Left lobe of liver (tissue), 2 donors: ENCODE measurements at places on chromosomes 4 and X. TPM values are rescaled to one million over a fixed set of nuclear protein-coding genes. Genes with fewer than 3 reads are reported as not detected.
A peak's percentile ranks its signal among the peaks of the same experiment; 100 is the strongest.

The AFF2 gene
- 0.13 TPM for total RNA-seq

The CC2D2A gene
- 2.4 TPM for total RNA-seq

The NUDT10 gene
- 0.20 TPM for total RNA-seq

The ZFX gene
- total RNA-seq, result 12.5 TPM

The NKX3-2 gene
- not detected for total RNA-seq

The PRR32 gene
- total RNA-seq, result not detected

The SORCS2 gene
- total RNA-seq, result 0.35 TPM

The CCDC158 gene
- total RNA-seq, result 3.9 TPM

The N4BP2 gene
- 7.2 TPM for total RNA-seq

The PIR gene
- total RNA-seq, result 19.3 TPM

The DCAF16 gene
- total RNA-seq, result 4.3 TPM

DNA sequence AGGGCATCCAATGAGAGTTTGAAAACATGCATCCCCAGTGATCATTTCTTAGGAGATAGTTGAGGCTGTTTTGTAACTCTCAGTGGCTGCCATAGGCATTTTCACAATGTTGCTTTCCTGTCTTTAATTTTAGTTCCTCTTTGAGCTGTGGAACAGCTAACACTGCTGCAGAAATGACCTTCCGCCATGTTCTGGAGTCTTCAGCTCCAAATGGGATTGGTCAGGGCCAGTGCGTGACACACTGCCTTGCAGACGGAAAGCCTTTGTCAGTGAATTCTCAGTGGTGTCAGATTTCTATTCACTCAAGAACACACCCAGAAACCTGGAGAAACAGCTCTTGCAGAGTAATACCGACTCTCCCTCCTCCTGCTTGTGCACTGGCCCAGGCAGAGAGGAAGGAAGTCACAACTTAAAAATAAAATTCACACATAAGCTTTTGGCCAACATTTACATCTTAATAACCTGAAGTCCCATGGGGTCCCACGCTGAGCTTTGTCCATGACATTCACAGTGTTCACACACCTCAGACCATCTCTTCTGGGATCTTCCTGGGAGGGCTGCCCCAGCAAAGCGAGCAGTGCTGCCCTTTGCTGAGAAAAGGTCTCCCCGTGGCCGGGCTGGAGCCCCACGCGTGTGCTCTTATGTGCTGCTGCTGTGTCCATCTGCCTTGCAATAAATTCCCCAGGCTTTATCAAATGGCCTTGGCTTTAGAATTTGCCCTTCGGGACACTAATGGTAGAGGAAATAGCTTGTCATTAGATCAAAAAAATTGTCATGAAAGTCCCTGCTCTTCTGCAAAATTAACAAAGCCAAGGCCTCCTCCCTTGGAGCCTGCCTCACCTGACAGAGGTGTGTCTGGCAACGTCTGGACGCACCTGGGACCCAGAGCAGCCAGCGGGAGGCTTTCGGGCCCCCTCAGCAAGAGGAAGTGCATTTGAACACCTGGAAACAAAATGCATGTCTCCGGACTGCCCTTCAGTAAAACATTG lies 126.8 kb downstream of the IRF2 start:
- peak; percentile 51 for DNase-seq

DNA sequence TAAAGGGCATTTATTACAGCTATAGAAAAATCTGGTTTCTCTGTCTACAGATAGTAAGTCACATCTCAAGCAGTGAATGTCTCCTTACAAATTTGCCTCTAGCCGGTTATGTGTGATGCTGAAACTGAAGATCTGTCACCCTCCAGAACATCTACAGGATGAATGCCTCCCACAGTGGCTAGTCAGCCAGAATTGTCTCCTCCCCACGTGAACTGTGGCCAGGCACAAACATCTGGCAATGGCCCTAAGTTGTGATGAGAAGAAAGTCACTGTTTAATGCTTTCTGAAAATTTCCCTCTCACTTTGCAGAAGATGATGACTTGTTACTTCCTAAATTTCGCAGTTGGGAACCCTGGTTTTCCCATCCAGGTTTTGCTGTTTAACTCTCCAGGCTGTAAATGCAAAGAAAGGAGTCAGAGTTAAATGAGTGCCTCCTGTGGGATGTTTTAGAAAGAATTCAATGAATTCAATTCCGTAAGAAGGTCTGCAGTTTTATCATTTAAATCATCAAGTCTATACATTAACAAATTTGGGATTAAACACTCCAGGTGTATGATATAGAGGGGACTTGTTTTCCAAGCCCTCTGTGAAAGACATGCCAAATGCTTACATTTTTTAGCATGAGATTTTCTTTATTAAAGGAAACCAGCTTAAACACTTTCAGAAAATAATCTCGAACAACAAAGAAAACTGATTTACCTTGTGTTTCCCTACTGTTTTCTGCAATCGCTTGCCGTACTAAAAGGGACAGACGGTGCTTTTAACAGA lies 55.4 kb upstream of the TLR3 start:
- no peak for DNase-seq

DNA sequence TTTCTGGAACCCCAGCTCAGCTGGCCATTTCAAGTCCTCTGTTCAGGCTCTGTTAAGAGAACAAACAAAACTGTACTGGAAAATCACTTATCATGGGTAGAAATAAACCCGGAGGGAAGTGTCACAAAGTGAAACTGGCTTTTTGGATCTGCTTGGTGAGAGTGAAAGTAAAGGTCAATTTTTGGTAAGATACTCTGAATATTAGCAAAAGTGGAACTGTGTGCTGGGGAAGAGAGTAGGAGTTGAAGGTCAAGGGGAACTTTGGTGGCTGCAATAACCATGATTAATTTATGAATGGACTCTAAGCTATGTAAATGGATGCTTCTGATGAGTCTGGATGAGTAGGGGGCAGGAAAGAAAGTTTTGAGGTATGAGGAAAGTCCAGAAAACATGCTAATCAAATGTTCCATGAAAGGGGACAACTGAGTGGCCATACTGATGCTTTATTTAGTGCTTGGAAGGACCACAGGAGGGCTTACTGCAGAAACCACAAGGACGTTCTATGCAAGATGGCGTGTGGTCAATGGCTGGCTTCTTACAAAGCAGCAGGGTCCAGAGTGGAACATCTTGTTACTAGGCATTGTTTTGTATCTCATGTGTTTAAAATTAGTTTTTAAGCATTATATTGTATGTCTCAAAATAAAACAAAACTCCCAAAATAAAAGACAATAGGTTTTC lies 36.8 kb upstream of the TNIP3 start:
- no peak for DNase-seq

DNA sequence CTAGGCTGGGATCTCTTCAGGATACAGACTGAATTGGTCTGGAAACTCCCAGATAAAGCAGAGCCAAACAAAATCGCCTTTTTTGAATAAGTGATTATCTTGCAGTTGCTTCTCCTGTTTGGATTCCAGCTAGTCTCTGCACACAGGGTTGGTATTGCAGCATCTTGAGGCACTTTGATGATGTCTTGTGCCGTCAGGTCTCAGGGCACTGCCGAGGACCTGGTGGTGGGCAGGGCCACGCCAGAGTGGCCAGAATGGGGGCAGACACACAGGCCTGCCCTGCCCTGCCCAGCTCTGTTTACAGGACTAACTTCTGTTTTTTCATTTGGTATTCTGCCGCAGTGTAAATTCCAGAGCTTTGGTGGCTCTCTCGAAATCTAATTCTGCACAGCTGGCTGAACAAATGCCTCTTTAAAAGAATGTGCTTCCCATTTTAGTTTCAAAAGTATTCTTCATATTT lies 276.1 kb downstream of the NR3C2 start:
- no peak for DNase-seq

DNA sequence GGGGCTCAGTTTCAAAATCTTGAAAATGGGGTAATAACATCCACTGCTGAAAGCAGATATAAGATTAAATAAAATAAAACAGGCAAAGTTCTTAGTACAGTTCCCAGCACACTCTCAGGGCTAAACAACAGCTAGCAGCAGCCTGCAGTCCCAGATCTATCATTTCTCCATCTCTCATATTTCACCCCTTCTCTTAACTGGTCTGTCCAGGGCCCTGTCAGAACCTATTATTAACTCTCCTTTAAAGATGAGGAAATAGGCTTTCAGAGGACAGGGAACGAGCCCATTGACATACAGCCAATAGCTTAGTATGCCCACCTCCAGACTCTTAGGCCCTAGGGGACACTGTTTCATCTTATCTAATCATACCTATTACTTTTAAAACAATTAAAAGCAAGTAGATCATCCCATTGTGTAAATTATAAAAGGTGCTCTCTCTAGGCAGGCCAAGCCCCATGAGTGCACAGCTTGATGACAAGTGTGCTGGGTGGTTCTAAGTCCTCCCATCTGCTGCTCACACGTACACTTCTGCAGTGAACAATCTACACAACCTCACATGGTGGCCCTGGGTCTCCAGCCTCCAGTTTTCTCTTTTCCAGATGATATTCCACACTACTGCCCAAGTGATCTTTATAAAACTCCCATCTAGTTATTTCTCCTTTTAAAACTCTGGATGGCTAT lies 119.0 kb downstream of the APBB2 start:
- DNase-seq, result no peak

DNA sequence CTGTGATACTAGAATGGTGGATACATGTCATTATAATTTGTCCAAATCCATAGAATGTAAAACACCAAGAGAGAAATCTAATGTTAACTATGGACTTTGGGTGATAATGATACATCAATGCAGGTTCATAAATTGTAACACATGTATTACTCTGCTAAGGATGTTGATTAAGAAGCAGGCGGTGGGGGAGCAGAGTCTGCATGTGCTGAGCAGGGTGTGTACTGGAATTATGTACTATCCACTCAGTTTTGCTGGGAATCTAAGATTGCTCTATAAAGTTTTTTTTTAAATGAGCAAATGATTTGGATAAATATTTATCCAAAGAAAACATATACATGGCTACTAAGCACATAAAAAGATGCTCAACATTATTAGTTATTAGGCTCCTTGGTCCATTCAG lies 15.0 kb upstream of the MANBA start:
- DNase-seq, result no peak

GRCh38 chr4:7055111-7055989 lies 12.2 kb downstream of the TADA2B start:
- no peak for DNase-seq

DNA sequence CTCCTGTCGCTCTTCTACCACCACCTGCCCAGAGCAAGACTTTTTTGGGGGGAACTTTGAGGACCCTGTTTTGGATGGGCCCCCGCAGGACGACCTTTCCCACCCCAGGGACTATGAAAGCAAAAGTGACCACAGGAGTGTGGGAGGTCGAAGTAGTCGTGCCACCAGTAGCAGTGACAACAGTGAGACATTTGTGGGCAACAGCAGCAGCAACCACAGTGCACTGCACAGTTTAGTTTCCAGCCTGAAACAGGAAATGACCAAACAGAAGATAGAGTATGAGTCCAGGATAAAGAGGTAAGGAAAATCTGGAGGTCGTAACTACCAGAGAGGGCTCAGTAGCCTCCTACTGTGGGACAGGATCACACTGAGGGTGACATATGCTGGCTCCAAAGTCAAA lies 364.5 kb downstream of the MAPK10 start:
- DNase-seq, result no peak

GRCh38 chr4:94695384-94695783 lies 62.4 kb upstream of the BMPR1B start:
- no peak for DNase-seq

DNA sequence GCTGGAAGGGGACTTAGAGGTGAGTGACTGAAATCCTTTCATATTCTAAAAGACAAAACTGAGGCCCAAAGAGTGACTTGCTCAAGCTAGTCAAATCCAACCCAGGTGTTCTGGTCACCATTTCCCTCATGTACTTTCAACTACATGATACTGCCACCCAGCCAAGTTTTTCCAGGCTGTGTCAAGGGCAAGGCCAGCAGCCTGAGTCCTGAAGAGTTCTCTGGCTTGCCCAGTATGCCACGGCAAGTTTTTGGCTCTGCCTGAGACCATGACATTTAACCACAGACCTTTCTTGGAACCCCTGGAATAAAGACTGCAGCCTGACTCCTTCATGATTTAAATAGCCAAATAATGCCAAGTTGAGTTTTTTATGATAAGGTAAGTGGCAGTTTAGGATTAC lies 10.7 kb upstream of the TMEM164 start:
- DNase-seq, result no peak

DNA sequence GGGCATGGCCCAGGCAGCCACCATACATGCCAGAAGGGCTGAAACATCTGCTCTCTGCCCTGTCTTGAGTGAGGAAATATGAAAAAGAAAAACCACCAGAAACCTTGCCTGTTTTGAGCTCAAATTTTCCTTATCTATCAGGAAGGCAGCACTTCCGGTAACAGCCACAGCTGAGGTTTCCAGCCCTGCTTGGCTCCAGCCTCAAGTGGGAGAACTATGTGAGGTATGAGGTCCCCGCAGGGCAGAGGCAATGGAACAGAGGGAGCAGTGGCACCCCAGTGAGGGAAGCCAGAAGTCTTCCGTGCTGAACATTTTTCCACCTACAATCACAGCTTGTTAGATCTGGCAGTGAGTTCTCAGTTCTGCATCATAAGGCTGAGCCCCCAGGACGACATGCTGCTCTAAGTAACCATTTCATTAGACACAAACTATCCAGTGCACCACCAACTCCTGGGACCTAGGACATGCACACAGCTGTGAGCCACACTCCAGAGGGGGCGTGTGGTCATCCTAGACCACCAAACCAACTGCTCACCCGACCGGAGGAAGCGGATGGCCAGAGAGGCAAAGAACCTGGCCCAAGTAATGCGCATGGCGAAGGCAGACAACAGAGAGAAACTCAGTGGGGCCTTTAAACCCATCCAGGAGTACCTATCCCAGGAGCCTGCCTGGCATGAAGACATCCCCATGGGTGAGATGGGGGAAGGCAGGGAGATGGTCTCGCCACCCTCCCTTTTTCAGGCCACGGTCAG lies 22.6 kb downstream of the WDR1 start:
- DNase-seq, result no peak

DNA sequence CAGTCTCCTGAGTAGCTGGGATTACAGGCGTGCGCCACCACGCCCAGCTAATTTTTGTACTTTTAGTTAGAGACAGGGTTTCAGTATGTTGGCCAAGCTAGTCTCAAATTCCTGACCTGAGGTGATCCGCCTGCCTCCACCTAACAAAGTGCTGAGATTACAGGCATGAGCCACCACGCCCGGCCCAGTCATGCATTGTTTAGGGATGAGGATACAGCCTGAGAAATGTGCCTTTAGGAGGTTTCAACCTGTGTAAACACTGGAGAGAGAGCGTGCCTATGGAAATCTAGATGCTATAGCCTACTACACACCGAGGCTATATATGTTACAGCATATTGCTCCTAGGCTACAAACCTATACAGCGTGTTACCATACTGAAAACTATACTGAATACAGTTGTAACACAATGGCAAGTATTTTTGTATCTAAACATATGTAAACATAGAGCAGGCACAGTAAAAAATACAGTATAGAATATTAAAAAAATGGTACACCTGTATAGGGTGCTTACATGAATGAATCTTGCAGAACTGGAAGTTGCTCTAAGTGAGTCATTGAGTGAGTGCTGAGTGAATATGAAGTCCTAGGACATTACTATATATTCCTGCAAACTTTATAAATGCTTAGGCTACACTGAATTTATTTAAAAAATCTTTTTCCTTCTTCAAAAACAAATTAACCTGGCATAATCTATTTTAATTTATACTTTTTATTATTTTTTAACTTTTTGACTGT lies 588.2 kb upstream of the ADGRL3 start:
- DNase-seq, result no peak

DNA sequence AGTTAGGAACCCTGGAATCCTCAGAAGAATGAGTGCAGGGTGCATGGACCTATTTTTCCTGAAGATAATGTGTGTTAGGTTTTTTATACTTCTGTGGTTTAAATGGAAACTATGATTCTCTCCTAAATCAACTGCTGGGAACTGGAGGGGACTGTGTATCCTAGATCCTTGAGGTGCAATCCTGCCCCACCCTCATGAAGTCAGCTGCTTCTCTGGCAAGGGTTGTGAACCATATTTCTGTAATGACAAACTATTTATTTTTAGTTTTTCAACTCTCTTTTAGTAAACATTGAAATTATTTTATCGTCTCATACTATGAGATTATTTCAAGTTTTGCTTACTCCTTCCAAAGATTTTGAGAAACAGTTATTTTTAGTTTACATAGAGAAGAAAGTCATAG lies 25.8 kb upstream of the VEGFC start:
- no peak for DNase-seq
